ENCODE measurements at places on chromosomes 3 and 15.

- no peak for DNase-seq
These were observed 25.4 kb downstream of the EHD4 start for GRCh38 chr15:41946970-41947369.

DNA sequence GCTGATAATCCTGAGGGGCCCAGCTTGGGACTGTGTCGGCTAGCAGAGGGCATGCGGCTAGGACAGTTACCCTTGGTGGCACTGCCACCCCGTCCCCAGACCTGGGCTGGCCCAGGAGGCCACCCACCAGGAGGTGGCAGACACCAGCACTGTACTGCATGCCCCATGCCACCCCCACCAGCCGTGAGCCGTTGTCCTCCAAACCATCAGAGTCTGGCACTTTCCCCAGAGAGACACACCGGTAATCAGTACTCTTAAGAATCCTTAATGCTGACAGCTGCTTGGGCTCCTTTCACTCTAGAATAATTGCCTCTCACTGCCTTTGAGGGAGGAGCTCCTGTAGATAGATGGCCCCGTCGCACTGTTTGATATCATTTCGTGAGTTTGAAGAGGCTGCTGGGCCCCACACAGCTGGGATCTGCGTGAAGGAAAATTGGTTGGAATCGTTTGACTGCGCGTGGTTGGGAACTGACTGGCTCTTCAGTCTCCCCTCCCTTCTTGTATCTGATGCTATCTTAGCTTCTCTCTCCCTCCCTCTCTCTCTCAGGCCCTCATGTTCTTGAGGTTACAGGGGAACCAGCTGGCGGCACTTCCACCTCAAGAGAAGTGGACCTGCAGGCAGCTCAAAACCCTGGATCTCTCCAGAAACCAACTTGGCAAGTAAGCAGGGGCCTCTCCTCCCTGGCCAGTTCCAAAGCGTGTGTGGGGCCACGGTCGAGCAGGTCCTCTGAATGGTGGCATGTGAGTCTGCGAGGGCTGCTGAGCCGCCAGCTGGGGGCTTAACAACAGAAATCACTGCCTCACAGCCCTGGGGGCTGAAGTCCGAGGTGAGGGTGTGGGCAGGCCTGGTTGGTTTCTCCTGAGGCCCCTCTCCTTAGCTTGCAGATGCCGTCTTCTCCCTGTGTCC lies 94.9 kb downstream of the LRRK1 start:
- DNase-seq, result no peak

DNA sequence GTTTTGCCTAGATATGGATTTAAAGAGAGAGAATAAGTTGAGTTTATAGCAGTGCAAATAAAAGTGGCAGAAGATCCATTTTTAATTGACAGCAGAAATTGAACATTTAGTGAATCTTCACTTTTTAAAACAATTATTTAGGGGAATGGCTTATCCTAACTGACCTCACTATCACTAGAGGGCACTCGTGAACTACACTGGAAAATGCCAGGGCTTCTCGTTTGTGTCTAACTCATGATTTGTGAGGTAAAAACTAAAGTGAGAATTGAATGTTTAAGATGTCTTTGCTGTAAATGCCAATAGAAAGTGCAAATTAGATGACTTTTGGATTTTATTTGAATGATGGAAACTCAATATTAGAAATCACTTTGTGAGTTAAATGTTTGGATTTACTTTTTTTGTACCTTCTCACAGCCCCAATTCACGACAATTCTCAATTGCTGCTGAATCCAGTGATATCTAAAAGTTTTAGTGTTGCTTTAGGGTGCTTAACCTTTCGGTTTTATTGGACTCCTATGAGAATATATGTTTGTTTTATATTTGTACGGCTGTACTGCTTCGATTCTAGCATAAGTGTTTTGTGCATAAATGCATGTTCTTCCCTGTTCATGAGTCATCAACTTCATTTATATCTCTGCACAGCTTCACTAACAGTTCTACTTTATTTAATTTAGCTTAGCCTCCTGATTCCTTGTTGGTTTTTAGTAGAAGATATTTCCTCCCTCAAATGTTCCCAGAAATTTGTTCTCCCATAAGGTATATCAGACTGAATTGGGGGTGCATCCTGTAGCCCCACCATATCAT lies 462.1 kb downstream of the MFSD1 start:
- peak; percentile 65 for DNase-seq

- no peak for DNase-seq
These were observed 13.4 kb downstream of the CIDEC start for GRCh38 chr3:9866639-9867038.

DNA sequence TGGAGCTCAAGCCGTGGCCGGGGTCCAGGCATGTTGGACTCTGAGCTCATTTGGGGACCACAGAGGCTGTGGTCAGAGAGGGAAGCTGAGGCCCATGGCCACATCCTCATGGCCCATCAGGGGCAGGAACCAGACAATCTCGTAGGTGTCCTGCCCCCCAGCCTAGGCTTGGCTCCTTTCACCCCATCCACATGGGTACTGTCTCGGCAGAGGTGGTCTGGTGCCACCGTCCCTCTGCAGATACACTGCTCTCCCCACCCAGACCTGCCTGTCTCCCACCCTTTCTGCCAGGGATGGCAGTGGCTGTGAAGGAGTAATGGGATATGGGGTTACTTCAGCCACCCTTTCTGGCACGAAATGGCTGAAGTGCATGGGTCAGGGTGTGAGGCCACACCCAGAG lies 7.9 kb downstream of the PRSS50 start:
- no peak for DNase-seq

DNA sequence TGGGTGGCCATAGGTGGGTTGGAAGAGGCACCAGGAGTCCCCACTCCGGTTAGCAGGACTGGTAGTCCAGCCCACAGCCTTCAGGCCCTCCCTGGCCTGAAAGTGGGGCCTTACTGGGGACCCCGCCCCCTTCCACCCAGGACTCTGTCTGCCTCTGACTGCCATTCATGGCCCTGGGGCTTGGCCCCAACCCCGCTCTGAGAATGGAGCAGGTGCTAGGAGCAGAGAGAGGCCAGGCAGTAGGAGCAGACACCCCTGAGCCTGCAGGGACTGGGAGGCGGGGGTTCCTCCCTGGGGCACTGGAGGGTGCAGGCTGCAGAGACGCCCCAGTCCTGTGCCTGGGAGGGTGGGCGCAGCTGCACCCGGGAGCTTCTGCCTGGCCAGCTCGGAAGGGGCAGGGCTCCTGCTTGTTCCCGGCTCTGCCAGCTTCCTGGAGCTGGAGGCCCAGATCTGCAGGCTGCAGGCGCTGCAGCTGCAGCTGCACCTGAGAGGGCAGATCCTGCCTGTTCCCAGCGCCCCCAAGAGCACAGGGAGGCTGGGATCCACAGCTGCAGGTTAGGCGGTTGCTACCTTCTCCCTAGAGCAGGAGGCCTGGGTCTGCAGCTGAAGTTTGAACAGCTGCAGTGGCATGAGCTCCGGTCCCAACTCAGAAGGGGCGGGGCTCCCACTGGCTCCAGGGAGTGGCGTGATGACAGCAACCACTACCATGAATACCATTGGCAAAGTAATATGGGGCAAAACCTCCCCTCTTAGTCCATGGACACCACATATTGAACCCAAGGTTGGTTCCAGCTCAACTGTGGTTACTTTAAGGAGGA lies 194.7 kb downstream of the SQOR start:
- no peak for DNase-seq

DNA sequence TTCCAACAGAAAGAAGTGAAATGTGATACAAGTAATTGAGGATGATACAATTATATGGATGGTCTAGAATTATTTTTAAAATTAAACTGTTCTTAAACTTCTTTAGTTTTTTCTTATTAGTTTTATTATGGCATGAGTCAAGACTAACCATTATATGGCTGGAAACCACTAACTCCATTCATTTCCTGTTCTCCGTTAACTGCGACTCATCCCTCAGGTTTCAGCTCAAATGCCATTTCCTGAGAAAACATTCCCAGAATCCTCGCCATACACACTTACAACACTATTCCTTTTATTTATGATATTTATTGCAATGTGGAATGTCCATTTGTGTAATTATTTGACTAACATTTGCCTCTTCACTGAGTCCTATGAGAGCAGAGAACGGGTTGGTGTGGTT lies 394.1 kb downstream of the SOX2 start:
- peak; percentile 14 for DNase-seq

GRCh38 chr3:153547970-153548369 lies 385.9 kb downstream of the RAP2B start:
- DNase-seq, result no peak

DNA sequence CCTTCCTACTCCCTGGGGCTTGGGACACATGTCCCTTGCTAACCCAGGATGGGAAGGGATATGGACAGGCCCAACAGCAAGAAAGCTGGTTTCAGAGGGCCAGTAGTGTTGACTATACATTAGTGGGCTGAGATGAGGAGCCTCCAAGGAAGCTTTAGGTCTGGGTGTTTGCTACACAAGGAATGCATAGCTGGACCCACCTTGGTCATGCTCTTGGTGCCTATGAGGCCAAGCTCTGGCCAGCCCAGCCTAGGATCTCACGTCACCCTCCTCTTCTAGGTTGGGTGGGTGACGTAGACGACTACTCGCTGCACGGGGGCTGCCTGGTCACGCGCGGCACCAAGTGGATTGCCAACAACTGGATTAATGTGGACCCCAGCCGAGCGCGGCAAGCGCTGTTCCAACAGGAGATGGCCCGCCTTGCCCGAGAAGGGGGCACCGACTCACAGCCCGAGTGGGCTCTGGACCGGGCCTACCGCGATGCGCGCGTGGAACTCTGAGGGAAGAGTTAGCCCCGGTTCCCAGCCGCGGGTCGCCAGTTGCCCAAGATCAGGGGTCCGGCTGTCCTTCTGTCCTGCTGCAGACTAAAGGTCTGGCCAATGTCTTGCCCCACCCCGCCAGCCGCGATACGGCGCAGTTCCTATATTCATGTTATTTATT lies 653 bp upstream of the WDR6 start:
- no peak for DNase-seq

DNA sequence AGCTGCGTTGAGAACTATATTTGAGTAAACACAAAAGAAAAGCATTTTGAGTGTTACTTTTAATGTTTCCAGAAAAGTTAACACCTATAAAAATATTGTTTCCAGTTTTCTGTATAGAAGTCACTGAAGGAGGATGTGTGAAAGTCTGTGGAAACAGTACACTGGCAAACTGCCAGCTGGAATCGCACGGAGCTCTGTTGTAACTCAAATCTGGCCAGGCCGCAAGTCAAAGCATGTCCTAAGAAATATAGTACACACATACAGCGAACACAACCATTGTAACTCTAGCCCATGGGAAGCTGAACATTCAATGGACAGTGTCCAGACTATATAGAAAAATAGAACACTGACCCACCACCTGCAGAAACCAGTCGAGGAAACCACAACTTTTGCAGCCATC lies 657.2 kb downstream of the FHIT start:
- DNase-seq, result no peak

DNA sequence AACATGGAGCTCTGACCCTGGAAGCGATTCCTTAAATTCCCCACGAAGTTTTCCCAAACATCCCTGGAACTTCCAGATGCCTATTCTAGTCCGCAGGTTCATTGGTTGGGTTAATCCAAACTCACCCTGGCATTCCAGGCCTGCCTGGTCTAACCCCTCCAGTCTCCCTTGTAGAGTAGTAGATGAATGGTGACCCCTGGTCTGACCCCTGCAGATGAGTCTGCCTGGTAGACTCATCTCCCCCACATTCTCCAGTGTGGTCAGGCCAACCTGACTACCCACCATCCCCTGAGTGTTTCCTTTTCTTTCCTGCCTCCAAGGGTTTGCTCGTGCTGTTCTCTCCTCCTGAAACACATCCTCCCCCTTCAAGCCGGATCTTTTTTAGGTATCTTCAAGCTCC lies 10.8 kb upstream of the HRH1 start:
- DNase-seq, result no peak

DNA sequence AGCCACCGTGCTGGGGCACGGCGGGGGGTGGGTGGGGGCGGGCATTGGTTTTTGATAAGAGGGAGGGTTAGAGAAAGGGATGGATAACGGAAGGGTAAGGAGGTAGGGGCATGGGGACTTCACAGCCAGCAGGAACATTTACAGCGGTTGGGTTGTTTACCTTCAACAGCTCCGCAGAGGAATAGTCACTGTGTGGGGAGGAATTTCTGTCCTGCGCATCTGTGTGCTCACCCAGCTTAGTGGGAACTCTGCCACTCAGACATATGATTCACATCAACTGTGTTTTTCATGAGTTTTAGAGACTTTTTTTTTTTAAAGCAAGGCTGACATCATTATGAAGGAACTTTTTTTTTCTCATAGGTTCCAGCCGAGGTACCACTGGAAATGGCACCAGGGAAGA lies 19.6 kb downstream of the CHRD start:
- DNase-seq, result peak; percentile 44

- no peak for DNase-seq
These were observed 235.9 kb downstream of the LPP start for GRCh38 chr3:188389711-188390342.

DNA sequence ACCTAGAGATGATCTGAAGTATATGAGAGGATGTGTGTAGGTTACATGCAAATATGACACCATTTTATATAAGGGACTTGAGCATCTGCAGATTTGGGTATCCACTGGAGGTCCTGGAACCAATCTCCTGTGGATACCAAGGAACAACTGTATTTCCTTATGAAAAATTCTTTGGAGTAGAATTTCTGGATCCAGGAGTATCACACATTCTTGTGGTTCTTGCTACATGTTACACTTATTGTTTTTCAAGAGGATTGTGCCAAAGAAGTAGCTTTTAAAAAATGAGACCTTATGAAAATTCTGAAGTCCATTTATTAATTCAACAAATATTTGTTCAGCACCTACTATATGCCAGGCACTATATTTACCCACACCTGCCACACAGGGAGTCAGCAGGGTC lies 15.7 kb upstream of the TBC1D23 start:
- no peak for DNase-seq

GRCh38 chr15:25717457-25718168 lies 145.5 kb downstream of the ATP10A start:
- no peak for DNase-seq

- no peak for DNase-seq
These were observed 62.1 kb downstream of the PRICKLE2 start for GRCh38 chr3:64163019-64163754.

DNA sequence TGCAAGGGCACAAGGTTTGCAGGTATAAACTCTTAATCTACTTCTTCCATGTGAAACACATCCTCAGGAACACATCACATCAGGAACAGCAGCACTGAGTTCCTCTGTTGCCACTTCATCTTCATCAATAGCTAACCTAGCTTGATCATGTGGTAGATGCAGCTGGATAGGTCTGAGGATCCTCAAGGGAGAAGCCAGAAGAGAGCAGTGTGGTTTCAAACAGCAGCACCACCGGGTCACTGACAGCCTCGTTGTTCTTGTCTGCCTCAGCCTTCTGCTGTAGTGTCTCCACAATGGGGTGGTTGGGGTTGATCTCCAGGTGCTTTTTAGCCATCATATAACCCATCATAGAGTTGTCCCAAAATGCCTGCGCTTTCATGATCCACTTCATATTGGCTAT lies 58.8 kb downstream of the ADAM10 start:
- DNase-seq, result no peak

DNA sequence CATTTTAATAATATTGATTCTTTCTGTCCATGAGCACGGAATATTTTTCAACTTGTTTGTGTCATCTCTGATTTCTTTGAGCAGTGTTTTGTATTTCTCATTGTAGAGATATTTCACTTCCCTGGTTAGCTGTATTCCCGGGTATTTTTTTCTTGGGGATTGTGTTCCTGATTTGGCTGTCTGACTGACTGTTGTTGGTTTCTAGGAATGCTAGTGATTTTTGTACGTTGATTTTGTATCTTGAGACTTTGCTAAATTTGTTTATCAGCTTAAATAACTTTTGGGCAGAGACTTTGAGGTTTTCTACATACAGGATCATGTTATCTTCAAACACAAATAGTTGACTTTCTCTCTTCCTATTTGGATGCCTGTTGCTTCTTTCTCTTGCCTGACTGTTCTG lies 418.8 kb upstream of the ALCAM start:
- no peak for DNase-seq

- no peak for DNase-seq
These were observed 266.9 kb upstream of the NR2E3 start for GRCh38 chr15:71543413-71543812.

GRCh38 chr15:70376929-70377691 lies 279.4 kb upstream of the TLE3 start:
- no peak for DNase-seq

Data from RKO (cell line).